ENCODE measurements at places on chromosomes 4 and X. TPM values are rescaled to one million over a fixed set of nuclear protein-coding genes. Genes with fewer than 3 reads are reported as not detected.

DNA sequence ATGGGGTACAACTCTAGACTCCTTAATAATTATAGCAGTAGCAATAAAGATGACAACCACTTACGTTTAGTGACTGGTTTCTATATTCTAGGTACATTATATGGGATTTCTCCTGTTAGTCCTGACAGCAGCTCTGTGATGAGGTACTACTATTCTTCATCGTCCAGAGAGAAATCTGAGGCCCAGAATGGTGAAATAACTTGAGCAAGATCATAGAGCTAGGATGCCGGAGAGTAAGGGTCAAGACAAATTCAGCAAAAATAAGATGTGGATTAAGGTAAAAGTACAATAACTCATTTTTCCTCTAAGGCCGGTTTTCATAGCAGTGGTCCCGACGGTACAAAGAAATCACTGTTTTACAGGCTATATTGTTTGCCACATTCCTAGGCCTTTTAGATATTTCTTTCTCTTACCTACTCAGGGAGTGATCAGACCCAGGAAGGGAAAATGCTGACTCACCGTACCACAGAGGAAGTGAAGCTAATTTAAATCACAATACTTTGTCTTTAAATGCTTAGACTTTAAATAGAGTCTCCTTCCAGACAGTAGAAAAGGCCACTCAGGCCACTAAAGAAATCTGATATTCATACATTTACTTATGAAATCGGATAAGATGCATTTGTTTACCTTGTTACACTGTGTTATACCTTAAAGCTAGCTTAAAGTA lies 2023.0 kb upstream of the AGA start:
- H3K27ac ChIP-seq, result no peak overlapping the region
- no peaks in the 10 kb centered on the region for H3K36me3 ChIP-seq
- no peak overlapping the region for H3K4me3 ChIP-seq
- no peaks in the 10 kb centered on the region for H3K27me3 ChIP-seq
- H3K4me1 ChIP-seq, result peaks cover 6% of the 10 kb centered on the region

GRCh38 chrX:24002792-24003191 lies 24.2 kb downstream of the KLHL15 start:
- no peak overlapping the region for H3K4me3 ChIP-seq
- DNase-seq, result no peak
- H3K27ac ChIP-seq, result no peak overlapping the region
- H3K36me3 ChIP-seq, result peaks cover 32% of the 10 kb centered on the region
- H3K27me3 ChIP-seq, result no peaks in the 10 kb centered on the region
- peaks cover 6% of the 10 kb centered on the region for H3K4me1 ChIP-seq

DNA sequence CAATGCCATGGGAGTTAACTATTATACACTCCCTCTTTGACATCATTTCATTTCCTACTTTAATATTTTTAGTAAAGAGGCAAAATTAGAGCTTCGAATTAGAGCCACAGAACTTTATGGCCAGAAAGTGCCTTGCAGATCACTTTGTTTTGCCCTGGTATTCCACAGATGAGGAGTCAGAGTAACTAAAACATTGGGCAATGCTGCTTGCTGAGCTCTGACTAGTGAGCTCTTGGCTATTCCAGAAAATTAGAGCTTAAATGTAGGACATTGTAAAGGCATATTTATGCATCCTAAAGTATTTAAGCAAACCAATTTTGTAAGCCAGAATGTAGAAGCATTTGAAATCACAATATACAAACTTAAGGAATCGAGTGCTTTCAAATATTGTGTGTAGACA lies 6.3 kb upstream of the ZNF827 start:
- no peaks in the 10 kb centered on the region for H3K36me3 ChIP-seq
- H3K27me3 ChIP-seq, result peaks cover 9% of the 10 kb centered on the region
- peaks cover 13% of the 10 kb centered on the region for H3K4me1 ChIP-seq
- no peak for DNase-seq
- no peak overlapping the region for H3K4me3 ChIP-seq
- H3K27ac ChIP-seq, result no peak overlapping the region

DNA sequence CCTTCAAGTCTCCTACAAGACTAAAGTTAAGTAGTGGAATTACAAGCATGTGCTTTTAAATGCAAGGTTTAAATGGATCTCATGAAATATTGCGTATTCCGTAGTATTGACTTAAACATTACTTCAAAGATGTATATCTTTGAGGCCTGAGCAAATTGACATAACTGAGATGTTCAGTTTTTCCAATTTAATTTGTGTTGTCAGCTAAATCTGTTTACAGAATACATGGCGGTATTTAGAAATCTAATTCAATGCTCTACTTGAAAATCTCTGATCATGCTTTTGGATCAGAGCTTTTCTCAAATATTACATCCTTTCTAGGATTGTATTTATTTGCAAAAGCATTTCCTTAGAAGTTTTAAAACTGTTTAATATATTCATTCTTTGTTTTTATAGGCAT lies 47.5 kb upstream of the PDE5A start:
- H3K36me3 ChIP-seq, result no peaks in the 10 kb centered on the region
- DNase-seq, result no peak
- H3K4me1 ChIP-seq, result peaks cover 25% of the 10 kb centered on the region
- H3K27me3 ChIP-seq, result peaks cover 19% of the 10 kb centered on the region

DNA sequence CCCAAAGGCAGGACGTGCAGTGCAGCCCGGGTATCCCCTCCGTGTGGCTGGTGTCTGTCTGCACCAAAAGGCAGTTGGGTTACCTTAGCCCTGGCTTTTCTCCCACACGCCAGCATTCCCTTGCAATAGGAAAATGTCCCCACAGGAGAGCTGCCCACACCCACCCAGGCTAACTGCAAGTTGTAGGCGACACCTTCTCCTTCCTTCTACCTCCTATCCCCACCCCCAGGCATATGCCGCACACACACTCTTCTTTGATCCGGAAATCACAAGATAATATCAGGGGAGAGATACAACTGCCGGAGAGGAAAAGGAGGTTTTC lies 444 bp upstream of the APBB2 start:
- H3K4me1 ChIP-seq, result peaks cover 19% of the 10 kb centered on the region
- H3K27me3 ChIP-seq, result peaks cover 19% of the 10 kb centered on the region
- peak overlapping the region; percentile 78 for H3K27ac ChIP-seq
- no peak for DNase-seq

- peaks cover 9% of the 10 kb centered on the region for H3K4me1 ChIP-seq
- no peaks in the 10 kb centered on the region for H3K36me3 ChIP-seq
- DNase-seq, result no peak
- peaks cover 77% of the 10 kb centered on the region for H3K27me3 ChIP-seq
- H3K27ac ChIP-seq, result no peak overlapping the region
These were observed 100.7 kb downstream of the CRLF2 start for GRCh38 chrX:1111601-1112300.

- H3K4me1 ChIP-seq, result no peaks in the 10 kb centered on the region
- no peaks in the 10 kb centered on the region for H3K27me3 ChIP-seq
- no peak overlapping the region for H3K4me3 ChIP-seq
- no peak overlapping the region for H3K27ac ChIP-seq
These were observed 214.4 kb upstream of the CPEB2 start for GRCh38 chr4:14787894-14788293.

- H3K27ac ChIP-seq, result no peak overlapping the region
- H3K4me3 ChIP-seq, result no peak overlapping the region
- DNase-seq, result no peak
- no peaks in the 10 kb centered on the region for H3K27me3 ChIP-seq
These were observed 57.7 kb upstream of the PASD1 start for GRCh38 chrX:151505796-151506195.

DNA sequence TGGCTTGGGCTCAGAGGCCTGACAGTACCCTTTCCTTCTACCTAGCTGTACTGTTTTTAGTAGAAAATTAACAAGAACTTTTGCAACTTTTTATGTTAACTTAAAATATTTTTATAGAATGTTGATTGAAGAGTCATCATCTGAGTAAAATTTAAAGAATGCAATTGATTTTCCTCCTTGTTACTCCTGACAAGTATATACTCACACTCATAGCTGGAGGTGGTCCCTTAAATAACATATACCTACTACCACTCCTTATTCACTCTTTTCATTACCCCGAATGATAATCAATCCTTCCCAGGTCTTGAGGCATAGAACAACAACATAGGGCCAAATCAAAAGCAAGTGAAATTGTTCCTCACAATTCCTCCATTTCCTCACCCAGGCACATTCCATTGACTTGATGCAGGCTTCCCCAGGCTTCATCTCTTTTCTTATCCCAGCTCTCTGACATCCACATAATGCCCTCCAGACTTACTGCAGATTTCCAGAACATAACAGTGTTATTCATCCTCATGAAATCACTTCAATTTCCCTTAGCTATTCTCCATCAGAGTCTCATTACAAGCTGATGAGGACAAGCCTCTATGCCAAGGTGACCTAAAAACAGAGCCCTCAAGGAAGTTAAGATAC lies 73.2 kb upstream of the ANXA10 start:
- peaks cover 4% of the 10 kb centered on the region for H3K36me3 ChIP-seq
- H3K27ac ChIP-seq, result no peak overlapping the region
- H3K27me3 ChIP-seq, result no peaks in the 10 kb centered on the region
- DNase-seq, result no peak

GRCh38 chrX:76922100-76922499 lies 494.6 kb downstream of the MAGEE1 start:
- H3K4me3 ChIP-seq, result no peak overlapping the region
- H3K27me3 ChIP-seq, result no peaks in the 10 kb centered on the region

- no peak for DNase-seq
- H3K27me3 ChIP-seq, result peaks cover 43% of the 10 kb centered on the region
- no peaks in the 10 kb centered on the region for H3K36me3 ChIP-seq
- H3K4me1 ChIP-seq, result no peaks in the 10 kb centered on the region
- H3K4me3 ChIP-seq, result no peak overlapping the region
- H3K27ac ChIP-seq, result no peak overlapping the region
These were observed 53.7 kb downstream of the MSX1 start for GRCh38 chr4:4913147-4913561.

DNA sequence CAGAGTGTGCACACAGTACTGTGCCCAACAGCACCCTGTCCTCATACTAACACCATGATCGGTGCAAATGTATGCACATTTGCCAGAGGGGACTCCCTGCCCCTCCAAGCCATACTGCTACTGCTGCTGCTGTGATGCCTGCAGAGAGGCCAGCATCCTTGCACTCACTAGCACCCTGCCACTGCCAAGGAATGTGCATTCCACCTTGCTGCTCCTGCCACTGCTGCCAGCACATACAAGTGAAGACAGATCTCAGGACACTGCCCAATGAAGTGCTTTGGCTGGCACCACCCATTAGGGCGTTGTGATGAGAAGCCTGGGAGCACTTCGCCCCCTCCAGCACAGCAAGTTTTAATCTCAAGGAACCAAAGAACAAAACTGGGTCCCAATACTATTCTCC lies 146.3 kb upstream of the DMD start:
- no peak overlapping the region for H3K27ac ChIP-seq
- no peak for DNase-seq
- no peaks in the 10 kb centered on the region for H3K36me3 ChIP-seq
- no peaks in the 10 kb centered on the region for H3K27me3 ChIP-seq
- H3K4me1 ChIP-seq, result no peaks in the 10 kb centered on the region
- no peak overlapping the region for H3K4me3 ChIP-seq

DNA sequence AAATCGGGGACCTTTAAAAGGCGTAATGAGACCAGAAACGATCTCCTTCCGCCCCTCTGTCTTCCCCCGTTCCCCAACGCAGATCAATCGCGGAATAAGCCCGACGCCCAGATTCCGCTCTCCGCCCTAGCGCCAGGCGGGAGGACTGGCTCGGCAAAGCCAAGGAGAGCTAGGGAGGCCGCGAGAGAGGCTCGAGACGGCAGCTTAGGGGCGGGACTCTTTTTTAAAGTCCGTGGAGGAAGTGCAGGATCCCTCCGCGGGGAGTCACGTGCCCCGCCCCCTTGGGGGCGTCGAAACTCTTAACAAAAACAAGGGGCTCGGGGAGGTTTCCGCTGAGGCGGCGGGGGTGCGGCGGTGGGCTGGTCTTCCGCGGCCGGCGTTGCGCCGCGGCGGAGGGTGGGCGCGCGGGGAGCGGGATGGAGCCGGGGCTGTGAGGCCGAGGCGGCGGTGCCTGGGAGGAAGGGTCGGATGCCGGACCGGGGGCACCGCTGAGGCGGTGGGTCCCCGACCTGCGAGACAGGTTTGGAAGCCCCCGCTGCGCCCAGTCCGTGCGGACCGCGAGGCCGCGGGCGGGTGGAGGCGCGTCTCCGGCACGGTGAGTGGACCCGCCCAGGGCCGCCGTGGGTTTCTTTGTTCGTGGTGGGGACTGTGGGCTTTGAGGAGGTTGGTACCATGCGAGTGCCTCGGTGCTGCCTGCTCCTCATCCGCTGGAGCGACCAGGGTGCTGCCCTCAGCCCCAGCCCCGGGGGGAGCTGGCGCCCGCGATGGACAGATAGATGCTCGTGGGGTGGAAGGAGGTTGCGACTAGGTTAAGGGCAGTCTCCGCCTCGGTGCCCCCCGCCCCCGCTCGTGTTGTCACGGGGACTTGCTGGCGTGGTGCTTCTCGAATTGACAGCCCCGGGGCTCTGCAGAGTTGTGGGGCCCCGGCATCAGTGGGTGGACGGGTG lies at the start of gene CCNG2:
CCNG2 (plus strand) TSS at position 296 of the 947 bp plus-strand sequence. CDS start 1,326 bp downstream, outside the sequence.
- peaks cover 41% of the 10 kb centered on the region for H3K4me1 ChIP-seq
- peaks cover 16% of the 10 kb centered on the region for H3K36me3 ChIP-seq
- peak; percentile 93 for DNase-seq
- peak within 1 kb of the TSS; percentile 100 for H3K27ac ChIP-seq

- no peaks in the 10 kb centered on the region for H3K36me3 ChIP-seq
- no peaks in the 10 kb centered on the region for H3K27me3 ChIP-seq
- DNase-seq, result no peak
These were observed 888.9 kb downstream of the PCDH18 start for GRCh38 chr4:136643416-136643815.

DNA sequence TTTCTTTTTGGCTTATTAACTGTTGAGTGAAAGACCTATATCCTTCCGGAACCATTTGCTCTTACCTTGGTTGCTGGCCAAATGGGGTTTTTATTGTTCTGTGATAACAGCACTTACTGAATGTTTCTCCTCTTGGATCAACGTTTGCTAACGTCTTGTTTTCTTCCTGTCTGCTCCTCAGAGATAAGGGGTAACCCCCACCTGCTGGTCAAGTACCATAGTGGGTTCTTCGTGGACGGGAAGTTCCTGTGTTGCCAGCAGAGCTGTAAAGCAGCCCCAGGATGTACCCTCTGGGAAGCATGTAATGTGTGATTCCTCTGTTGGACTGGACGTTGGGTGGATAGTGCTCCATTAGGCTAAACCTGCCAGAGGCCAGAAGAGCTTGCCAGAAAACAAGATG lies 15.3 kb downstream of the BMX start:
- no peaks in the 10 kb centered on the region for H3K4me1 ChIP-seq
- no peaks in the 10 kb centered on the region for H3K27me3 ChIP-seq
- no peaks in the 10 kb centered on the region for H3K36me3 ChIP-seq
- DNase-seq, result no peak

- H3K36me3 ChIP-seq, result no peaks in the 10 kb centered on the region
- no peak overlapping the region for H3K27ac ChIP-seq
- peaks cover 5% of the 10 kb centered on the region for H3K4me1 ChIP-seq
- no peak for DNase-seq
- H3K27me3 ChIP-seq, result peaks cover 43% of the 10 kb centered on the region
These were observed 3.0 kb upstream of the NXT2 start for GRCh38 chrX:109533631-109534030.

IRS4 gene
- 13.7 TPM for total RNA-seq

PITX2 gene
- 13.8 TPM for total RNA-seq

PNMA5 gene
- not detected for total RNA-seq

DRD5 gene
- total RNA-seq, result not detected

OTUD5 gene
- total RNA-seq, result 49.5 TPM
